ENCODE measurements at places on chromosomes 12 and 14.

- peak; percentile 31 for DNase-seq
These were observed 110.9 kb downstream of the KSR2 start for GRCh38 chr12:117857632-117858612.

GRCh38 chr12:126114441-126114840 is 1049.2 kb downstream of the AACS start:
- no peak for DNase-seq

- DNase-seq, result no peak
These were observed 41.6 kb downstream of the LRRC74A start for GRCh38 chr14:76867516-76868453.

DNA sequence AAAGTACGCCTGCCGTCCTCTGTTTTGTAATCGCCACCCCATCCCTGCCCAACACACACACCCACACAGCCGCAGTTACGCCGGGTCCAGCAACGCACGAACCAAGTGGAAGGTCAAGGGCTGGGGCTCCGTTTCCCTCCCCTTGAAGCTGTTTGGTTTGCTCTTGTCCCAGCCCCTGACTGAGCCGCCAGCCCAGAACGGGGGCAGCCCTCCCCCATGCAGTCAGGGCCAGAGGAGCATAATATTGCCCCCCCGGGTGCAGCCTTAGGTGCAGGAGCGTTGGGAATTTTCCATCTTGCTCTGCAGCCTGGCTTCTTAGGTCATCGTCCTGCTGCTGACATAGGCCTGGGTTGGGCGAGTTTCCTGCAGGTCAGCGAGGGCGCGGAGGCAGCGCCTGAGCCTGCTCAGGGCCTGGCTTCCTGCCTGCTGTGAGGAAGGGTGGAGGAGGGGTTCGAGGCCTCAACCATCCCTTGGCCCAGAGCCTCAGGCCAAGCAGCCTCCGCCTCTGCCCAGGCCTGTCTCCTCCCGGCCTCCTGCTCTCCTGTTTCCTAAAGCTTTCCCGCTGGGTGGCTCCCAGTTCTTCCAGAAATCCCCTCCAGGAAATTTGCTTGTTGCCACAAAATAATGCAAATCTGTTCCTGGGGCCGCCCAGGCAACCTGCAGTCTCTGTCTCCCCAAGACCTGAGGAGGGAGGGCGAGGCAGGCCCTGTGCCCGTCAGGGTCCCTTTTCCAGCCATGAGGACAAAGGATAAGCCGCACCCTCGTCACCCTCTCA is 44.5 kb downstream of the PSMA6 start:
- DNase-seq, result peak; percentile 77

GRCh38 chr12:120814203-120814902 is 88.7 kb downstream of the ACADS start:
- DNase-seq, result no peak

DNA sequence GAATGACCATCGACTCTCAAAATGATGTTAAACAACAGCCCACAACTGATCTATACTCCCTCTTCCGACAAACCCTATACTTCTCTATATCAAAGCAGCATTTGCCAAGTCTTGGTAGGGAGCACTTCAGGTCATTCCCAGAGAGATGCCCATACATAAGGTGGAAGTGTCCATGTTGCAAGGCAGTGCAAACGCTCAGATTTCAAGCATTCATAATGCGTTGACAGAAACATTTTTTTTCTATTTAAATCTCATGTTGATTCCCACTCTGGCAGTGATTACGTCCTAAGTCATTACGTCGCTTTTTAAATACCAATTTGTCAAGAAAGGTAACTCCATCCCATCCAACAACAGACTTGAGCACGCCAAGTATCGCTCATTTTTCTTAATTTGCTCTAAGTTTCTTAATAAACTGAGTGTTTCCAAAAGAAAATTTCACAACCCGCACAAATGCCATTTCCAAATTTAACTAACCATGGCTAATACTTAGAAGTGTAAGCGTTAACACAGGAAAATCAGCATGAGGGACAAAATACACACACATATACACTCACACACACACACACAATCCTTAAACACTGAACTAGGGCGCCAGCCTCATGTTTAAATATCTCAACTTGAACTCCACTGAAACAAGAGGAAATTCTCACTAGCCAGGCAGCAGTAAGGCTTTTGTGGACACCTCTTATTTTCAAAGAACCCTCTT is 1.1 kb downstream of the GXYLT1 start:
- peak; percentile 16 for DNase-seq

GRCh38 chr14:72880164-72880563 is 13.7 kb downstream of the DPF3 start:
- no peak for DNase-seq

DNA sequence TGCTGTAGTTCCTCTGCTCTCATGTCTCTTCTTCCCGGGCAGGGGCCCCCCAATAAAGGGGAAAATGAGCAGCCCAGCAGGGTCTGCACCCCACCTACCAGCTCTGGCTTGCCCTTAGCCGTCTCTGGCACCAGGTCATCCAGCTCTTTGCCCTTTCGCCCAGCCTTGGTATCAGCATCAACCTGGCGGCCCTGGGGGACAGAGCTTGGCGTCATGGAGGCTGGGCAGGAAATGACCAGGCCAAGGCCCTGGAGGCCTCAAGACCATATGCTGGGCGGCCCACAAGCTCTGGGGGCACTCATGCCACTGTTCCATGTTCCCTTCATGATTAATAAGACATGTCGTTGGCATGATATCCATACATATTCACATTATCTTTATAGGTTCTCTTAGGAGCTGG is 14.7 kb downstream of the MYL6 start:
- DNase-seq, result no peak

DNA sequence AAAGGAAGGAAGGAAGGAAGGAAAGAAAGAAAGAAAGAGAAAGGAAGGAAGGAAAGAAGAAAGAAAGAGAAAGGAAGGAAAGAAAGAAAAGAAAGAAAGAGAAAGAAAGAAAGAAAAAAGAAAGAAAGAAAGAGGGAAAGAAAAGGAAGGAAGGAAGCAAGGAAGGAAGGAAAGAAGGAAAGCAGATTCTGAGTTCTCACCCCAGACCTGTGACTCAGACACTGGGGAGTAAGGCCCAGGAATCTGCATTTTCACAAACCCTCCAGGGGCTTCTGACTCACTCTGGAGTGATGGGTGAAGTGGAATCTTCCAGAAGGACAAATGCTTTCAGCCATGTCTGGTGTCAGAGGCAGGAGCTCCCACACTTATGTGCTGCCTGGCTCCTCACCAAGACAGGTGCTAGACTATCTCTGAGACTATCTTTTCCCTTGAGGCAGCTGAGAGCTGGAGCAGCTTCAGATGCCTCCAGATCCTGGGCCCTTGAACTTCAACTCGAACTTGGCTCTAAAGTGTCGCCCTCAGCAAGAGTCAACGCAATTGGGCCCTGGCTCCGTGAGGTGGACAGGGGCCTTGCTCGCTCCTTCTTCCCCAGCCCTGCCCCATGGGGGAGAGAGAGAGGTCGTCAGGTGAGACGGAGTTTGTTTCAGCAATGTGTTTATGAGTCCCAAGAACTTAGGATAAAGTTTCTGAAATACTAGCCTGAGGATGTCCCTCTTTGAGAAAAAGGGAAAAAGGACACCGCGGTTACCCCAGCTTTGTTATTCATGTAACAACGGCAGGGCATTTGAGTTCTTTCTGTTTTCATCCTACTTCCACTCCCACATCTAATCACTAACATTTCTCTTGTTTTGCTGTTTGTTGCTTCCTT is 19.8 kb upstream of the SCARB1 start:
- no peak for DNase-seq

DNA sequence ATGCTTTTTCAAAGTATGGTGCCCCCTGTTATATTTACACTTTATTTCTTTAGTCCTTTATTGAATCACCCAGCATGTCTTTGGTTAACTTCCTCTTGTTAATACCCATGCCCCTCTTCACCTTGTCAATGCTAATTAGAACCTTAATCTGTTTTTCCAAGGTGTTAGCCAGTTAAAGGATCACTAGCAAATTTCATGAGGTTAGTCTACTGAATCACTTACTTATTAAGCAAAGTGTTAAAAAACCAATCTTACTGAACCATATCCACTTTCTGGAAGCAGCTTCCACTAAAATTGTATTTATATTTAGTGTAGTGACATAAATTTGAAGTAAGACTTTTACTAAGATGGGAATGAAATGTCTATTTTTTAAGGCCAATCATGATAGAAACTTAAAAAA is 27.9 kb downstream of the TAOK3 start:
- DNase-seq, result no peak

GRCh38 chr12:69330475-69331473 is 17.4 kb upstream of the LYZ start:
- no peak for DNase-seq

DNA sequence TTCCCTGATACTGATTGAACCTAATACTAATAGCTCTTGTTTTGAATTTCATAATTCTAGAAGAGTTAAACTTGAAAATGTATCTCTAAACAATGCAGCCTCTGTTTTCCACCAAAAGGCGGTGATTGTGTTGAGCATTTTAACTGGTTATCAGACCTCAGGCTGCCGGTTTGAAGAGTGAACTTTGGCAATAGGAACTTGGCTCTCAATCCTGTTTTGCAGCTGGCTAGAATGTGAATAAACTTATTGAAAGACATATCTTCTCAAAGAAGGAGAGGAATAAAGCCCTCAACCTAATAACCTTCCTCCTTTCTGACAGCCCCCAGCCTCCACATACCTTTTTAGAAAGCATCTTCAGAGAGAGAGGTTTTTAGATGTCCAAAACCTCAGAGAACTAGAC is 105.4 kb downstream of the SRGAP1 start:
- no peak for DNase-seq

- DNase-seq, result no peak
These were observed 5.4 kb upstream of the LPAR5 start for GRCh38 chr12:6641131-6641530.

DNA sequence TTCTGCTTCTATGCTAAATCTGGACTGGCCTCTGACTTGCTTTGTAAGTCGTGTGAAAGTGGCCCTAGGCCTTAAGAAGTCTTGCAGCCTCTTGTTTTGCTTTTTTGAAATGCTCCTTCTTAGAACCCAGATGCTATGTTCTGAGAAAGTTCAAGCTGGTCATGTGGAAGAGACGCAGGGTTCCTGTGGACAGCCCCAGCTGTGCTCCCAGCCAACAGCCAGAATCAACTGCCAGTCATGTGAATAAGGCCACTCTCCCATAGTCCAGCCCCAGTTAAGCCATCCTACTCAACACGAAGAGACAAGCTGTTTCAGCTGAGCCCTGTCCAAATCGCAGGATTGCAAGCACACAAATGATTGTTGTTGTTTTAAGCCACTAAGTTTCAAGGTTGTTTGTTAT is 37.3 kb upstream of the TBPL2 start:
- DNase-seq, result no peak

DNA sequence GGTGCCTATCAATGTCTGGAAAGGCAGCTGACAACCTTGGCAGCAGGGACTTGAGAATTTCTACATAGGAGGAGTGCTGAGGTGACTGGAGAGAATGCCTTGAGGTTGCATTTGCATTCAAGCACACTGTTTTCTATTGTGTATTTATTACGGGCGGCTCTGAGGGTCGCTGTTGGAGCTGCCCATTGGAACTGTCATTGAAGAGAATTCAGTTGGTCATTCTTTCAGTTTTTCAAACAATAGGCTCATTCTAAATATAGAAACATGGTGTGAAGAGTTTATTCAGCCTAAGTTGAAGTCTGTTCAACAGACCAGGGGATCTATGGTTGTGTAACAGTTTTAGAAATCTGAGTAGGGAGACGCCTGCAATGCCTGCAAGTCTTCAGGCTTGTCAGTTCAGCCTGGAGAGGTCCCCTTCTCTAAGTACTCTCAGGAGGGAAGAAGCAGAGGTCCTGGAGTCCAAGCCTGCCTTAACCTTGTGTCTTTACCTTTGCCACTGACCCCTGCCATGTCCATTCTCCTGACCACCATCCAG is 9.8 kb upstream of the ABHD12B start:
- DNase-seq, result no peak

DNA sequence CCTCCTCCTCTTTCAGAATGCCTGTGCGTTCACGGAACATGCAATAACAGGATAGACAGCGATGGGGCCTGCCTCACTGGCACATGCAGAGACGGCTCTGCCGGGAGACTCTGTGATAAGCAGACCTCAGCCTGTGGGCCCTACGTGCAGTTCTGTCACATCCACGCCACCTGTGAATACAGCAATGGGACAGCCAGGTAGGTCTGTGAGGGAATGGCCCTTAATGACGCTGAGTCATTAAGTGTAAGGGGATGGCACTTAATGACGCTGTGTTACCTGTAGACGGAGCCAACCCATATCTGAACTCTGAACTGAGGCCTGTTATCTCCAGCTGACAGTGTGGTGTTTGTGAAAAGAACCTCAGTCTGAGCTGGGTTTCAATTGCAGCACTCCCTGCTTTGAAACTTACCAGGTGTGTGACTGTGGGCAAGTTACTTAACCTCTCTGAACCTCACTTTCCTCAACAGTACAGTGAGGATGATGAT is 86.9 kb downstream of the STAB2 start:
- no peak for DNase-seq

DNA sequence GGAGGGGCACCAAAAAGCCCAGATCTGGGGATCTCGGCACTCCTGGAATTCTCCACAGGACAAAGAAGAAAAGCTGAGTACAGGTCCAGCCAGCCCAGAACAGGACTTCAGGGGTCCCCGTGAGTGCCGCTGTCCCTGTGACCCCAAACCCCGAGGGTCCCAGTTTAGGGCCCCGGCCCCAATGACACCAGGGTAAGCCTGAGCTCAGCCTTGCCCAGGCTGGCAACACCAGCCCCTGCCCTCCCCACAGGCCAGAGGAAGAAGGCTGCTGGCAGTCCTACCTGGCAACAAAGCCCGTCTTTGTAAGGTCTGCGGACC is 1.8 kb downstream of the CDK2AP1 start:
- no peak for DNase-seq

GRCh38 chr12:1205512-1206060 is 214.6 kb downstream of the ERC1 start:
- no peak for DNase-seq

GRCh38 chr12:91185421-91185820 is 2.8 kb upstream of the DCN start:
- no peak for DNase-seq

GRCh38 chr12:113464452-113464775 is 7.3 kb downstream of the LHX5 start:
- no peak for DNase-seq

DNA sequence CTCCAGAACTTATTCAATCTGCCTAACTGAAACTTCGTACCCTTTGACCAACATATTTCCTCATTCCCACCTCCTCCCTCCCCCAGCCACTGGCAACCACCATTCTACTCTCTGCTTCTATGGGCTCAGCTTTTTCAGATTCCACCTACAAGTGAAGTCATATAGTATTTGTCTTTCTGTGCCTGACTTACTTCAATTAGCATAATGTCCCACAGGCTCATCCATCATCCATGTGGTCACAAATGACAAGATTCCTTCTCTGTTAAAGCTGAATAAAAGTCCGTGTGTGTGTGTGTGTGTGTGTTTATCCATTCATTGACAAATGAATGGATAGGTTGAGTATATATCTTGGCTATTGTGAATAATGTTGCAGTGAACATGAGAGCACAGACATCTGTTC is 1.3 kb upstream of the C14orf39 start:
- DNase-seq, result no peak
